ENCODE measurements at places on chromosomes 4 and X.

- peak; percentile 1 for DNase-seq
Measured at GRCh38 chrX:63713526-63713925, 71.5 kb downstream of the ARHGEF9 start.

GRCh38 chrX:103688946-103689345 is 2.4 kb upstream of the MORF4L2 start:
- DNase-seq, result no peak

DNA sequence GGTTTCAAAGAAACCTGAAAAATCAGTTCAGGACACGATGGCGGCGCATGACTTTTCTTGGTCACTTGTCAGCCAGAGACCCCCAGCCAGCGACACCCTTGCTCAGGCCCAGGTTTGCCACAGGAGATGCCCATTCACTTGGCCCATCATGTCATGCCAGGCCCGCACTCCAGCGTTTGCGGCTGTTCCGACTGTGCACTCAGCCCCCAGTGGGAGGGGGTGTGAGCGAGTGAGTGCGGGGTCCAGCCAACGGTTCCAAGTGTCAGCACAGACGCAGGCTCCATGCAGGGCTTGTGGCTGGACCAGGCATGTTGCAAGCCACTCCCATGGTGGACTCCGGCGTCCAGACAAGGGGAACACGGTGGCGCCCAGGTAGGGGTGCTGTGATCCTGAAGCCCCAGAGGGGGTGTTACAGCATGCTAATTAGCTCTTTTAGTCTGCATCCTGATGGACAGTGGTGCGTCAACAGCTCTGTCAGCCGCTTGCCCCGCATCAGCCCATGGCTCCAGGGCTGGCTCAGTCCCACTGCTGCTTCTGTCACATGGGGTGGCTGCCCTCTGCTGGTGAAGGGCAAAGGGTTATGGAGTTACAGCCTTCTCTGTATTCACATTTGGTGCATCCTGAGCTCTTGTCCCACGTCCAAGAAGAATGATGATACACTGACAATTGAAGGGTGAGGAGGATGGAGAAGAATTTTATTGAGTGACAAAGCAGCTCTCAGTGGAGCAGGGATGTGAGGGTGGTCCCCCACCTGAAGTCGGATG is 3.7 kb upstream of the MAEA start:
- DNase-seq, result no peak

DNA sequence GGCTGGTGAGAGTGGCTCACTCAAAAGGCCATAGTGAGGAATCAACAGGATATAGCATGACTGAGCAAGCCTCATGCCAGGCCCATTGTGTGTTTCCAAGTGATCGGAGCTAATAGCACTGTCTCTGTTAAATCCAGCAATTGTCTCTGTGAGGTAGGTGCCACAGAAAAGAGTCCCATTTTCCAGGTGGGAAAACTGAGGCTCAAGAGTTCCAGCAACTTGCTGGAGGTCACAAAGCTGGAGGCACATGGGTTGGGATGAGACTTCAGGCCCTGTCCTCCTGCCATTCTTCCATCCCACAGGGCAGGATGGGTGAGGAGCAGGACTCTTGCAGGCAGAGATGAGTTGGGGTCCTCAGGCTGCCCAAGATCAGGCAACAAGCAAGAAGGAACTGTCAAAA is 1.1 kb upstream of the CYTL1 start:
- DNase-seq, result no peak

DNA sequence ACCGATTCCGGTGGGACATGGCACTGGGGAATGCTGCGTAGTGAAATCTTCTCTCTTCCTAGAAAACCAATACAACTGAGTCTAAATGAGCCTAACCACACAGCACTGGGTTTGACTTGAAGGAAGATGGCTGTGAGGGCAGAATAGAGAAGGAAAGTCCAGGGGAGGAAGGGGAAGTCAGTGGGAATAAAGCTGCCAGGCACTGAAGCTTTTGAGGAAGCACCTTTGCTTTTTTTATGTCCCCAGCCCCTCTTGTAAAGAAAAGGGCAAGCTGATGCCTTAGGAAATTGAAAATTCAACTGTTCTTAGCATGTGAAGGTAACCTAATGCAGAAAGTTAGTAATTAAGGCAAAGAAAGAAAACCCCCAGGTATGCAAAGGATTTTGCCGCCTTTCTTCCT is 20.6 kb downstream of the MED28 start:
- no peak for DNase-seq

DNA sequence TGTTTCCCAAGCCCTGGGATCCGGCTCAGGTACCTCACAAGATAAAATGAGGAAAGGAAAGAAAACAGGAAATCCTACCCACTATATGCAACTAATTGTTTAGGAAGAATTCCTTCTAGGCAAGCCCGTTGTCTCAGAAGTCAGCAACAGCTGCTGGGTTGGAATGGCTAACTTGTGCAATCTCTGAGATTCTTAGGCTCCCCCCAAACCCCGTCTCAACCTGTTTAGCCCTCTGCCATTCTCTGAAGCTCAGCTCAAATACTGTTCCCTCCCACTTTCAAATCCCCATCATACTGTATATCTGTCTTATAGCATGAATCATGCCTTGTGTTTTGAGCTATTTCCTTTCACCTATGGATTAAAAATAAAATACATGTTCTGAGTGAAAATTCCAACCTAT is 28.9 kb downstream of the STARD8 start:
- DNase-seq, result no peak

DNA sequence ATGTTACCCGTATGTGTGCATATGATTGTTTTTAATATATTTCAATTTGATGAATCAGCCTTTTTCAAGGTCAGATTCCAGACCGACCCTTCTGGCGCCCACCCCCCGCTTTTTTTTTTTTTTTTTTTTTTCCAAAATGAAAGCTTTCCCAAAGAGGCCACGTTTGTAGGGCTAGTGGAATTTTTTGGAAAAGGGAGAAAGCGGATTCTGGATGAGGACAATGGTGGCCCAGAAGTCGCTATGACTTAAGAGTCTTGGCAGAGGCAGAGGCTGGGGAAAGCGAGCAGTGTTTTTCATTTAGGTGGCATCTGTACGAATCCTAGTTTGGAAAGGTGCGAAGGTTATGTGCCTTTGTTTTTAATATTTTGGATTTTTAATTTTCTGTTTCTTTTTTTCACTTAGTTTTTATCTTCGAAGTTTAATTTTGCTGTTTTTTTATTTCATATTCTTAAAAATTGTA is 14.6 kb downstream of the NDUFB11 start:
- no peak for DNase-seq

DNA sequence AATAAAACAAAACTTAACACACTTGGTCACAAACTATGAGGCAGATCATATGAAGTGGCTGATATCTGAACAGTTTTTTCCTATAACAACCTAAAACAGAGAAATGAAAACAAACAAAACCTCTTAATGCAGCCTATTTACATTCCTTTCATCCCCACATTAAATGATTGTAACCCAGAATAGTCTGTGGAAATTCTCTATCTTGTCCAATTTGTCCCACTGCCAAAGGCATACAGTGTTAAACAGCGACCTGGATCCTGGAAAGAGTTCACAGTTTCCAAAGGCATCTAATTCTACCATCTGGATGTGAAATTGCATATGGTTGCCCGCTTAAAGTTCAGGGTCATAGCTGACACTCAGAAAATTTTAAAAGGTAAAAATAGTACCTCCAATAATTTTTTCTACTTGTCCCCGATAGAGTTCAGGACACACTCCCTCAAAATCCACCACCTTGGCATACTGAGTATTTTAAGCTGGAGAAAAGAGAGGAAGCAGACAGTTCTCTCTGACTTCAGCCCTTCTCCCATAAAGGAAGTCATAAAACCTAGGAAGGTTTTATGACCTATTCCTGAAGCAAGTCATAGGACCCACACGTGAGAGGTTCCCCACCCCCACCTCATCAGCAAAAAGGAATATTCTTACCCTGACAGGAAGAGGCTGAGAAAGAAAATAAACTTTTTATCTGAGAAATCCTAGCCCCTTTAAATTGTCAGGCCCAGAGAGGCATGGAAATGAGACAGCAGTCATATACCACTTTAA is 270.2 kb downstream of the PAPSS1 start:
- DNase-seq, result no peak

All from NCI-H2029 (cell line).